ENCODE measurements at places on chromosomes 12 and 14.

DNA sequence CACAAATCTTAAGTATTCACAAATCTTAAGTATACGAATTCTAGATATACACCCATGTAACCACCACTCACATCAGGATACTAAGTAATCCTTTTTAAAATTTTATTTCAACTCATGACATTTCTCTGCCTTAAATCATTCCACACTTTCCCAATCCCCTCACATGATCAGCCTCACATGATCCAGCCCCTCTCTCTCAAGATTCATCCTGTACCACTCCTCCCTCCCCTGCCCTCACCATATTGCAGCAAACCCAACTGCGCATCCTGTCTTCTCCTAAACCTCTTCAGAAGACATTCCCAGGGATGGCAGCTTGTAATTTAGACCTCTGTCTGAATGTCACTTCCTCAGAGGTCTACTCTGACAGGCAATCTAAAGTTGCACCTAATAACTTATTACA lies 1.7 kb upstream of the EIF4B start:
- no peak for DNase-seq

- no peak for DNase-seq
Observed at GRCh38 chr12:89325495-89325894, 26.8 kb downstream of the DUSP6 start.

- no peak for DNase-seq
Observed at GRCh38 chr12:52284562-52285171, 6.7 kb downstream of the KRT81 start.

DNA sequence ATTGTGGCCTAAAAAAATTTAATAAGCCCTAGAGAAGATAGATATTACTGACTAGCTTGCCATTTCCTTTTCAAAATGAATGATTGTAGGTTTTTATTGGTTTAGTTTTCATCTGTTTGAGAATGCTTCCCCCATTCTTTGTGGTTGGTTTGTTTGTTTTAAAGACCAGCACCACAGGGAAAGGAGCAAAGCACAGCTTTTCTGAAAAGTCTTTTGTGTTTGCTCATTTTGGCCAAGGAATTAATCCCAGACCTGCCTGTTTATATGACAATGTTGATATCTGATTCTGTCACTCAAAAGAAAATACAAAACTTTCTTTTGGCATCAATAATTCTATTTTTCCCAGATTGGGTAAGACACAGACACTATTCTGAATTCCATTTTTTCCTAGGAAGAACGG lies 312.5 kb upstream of the FLRT2 start:
- no peak for DNase-seq

DNA sequence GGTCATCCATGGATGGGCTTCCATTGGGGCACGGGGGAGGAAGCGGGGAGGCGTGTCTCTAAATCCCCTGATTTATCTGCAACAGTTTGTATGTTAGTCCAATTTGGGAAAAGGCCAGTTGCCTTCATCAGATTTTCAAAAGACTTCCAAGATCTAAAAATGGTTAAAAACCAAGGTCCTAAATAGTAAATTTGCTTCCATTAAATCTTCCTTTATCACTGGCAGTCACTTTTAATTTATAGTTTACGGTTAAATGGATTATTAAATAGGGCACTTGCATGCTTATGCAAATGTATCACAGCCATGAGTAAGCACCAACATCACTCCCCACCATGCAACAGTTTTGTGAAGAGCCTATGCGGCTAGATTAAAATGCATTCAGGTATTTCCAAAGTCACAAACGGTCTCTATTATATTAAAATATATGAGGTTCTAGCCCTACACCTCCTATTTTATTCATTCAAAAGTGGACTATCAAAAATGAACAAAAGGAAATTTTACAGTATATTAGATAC lies 108.2 kb upstream of the GPHB5 start:
- no peak for DNase-seq

Measured in iPS DF 6.9 (cell line).